ENCODE measurements at places on chromosomes 12 and 14.

DNA sequence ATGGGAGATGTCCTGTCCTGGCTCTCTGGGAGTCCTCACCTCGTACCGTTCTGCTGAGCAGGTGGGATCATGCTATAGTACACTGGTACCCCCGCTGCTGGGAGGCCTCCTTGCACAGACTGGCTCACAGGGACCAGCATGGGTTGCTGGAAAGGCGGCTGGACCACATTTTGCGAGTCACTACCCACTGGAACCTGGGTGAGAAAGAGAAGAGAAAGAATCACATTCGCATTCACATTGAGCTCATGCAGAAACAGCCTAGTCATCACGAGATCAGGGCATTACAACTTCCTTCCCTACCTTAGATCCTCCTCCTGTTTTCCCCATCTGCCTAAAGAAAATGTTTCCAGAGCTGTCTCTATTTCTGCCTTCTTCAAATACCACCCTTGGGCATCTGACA, 17.3 kb upstream of the STAC3 start:
- no peak for DNase-seq

- no peak for DNase-seq
These were observed 5.0 kb upstream of the EP400 start for GRCh38 chr12:131944601-131945251.

GRCh38 chr12:66537876-66538275, 141.0 kb downstream of the GRIP1 start:
- DNase-seq, result no peak

- no peak for DNase-seq
These were observed 23.2 kb upstream of the BDKRB2 start for GRCh38 chr14:96181186-96182056.

- no peak for DNase-seq
These were observed 21.2 kb downstream of the DERA start for GRCh38 chr12:15932327-15932726.

GRCh38 chr12:108414021-108414420, 74.9 kb upstream of the CMKLR1 start:
- DNase-seq, result no peak

DNA sequence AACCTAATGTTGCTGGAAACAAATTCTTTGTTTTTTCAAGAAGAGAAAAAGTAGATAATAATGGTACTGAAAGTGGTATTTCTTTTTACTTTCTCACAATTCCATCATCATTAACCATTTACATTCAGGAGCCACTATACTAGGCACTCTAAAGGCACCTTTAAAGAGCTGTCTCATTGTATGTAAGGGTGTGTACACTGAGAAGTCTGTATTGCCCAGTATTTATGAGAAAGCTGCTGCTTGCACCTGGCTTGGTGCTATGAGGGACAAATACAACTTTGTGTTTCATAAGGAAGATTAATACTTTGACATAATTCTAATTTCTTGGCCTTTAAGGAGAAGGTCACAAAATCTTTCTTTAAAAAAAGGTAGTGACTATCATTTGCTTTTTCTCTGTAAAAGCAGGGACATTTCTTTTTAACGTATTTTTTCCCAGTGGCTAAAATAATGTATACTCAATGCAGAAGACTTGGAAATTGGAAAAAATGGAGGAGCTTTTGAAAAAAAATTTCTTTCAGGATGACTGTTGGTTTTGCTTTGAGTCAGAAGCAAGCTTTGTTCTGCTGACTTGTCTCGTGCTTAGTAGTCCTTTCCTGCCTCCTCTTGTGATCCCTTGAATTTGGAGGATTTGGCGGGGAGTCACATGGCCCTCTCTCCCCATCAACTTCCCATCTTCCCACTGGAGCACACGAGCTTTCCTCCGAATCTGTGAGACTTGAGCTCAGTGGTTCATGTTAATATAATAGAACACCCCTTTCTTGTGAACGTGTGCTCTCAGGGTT, 50.1 kb downstream of the RASSF3 start:
- DNase-seq, result no peak

DNA sequence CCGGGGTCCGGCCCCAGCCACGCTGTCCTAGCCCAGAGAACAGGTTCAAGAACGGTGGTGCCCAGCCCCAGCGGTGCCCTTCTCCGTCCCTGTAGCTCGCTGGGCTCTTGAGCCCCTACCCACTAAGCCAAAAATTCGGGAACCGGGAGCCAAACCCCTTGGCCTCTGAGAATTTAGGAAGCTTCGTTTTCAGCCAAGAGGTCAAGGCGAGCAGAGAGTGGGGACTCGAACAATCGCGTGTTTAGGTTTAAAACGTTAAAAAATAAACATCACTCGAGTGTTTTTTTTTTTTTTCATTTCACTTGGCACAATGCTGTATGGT, 6.2 kb downstream of the SIX1 start:
- DNase-seq, result no peak

DNA sequence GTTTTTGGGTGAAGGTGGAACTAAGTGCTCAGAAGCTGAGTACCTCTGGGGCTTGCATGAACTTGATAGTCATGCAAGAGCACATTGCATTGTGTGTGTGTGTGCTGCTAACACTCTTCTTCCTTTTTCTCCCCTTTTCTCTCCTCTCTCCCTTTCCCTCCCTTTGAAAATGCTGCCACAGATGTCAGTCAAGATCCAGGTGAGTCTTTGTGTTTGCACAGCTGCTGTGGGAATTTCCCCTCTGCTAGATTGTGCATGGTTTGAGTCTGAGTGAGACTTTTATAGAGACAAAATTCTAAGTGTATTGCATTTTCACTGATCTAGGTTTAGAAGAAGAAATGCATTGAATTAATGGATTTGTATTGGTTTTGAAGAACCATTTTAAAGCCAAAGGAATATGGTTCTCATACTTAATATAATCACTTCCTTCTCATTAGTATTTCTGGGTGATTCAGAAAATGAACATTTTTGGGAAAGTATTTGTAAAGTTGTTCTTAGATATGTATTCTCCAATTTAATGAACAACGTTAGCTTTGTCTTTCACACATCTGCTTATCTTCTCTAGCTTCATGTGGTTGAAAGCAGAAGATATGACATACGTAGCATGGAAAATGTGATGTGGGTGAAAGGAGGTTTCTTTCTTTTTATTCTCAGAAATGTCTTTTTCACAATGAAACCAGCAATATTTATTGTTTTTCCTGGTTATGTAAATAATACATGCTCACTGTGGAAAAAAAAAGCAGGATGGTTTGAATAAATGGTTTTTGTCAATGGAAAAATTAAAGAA, 108.5 kb downstream of the NRXN3 start:
- no peak for DNase-seq

DNA sequence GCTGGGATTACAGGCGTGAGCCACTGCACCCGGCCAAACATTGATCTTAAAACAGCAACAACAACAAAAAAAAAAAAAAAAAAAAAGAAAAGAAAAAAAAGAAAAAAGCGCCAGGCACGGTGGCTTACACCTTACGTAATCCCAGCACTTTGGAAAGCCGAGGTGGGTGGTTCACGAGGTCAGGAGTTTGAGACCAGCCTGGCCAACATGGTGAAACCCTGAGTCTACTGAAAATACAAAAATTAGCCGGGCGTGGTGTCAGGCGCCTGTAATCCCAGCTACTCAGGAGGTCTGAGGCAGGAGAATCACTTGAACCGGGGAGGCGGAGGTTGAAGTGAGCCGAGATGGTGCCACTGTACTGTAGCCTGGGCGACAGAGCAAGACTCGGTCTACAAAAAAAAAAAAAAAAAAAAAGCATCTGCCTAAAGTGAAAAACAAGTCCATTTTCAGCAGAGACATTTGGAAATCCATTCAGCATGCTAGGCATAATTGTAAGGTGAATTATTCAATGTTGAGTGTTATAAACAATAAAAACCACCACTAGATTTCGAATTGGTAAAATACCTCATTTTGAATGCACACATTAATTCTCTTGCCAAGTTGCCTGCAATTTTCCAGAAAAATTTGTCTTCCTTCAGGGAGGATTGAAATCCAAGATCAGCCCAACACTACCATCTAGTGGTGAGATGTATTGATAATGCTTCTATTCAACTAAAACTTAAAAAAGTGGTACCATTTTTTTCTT, 8.0 kb upstream of the CERS5 start:
- DNase-seq, result peak; percentile 29

DNA sequence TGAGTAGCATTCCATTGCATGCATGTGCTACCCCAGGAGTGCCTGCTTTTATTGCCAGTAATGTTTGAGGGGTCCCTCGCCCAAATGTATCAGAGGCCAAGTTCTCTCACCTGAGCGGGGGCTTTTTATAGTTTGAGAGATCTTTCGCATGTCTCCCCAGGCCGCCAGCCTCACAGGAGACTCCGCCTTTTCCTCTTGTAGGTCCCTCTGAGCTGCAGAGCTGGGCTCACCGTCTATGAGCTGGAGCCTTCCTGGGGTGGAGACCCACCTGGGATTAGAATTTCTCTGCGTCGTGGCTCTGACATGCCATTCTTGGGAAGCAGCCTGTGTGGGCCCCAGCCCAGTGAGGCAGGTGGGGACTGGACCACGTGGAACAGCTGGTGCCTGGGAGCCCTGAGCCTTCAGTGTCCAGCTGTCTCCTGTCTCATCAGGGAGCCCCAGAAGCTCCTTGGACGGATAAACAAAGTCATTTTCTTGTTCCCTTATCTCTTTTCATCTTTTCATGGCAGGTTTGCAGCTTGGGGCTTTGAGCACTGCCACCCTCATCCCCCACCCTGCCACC, 261.7 kb upstream of the CRY1 start:
- no peak for DNase-seq

DNA sequence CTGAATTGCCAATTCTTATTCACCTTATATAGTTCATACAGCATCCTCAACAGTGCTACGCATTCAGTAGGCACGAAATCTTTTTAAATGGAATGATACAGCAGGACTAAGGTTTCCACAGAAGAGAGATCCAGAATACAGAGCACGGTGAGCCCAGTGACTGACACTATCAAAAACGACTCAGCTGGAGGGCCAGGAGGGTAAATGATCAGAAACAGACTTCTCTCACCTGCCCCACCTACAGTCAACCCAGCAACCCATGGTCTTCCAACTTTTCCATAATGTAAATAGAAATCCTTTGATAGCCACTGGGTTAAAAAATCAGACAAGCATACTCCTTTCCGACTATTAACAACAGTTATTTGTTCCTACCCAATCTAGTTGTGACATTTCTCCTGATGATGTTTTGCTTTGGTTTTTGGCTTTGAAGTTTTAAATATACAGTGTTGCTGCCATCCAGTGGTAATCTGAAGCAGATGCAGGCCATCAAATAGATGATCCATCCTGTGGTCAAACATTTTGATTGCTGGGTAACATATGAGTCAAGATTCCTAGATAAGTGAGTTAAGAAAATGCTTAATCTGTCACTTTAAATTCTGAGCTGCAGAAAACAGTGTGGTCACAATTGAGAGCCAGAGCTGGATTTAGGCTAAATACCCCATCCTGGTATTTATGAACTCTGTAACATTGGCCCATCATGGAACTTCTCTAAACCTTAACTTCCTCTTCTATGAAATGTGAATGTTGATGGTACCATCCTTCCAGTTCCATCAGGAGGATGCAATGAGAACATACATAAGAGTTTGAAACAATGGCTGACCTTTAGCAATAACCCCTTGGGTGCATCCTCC, 42.0 kb downstream of the GPHB5 start:
- DNase-seq, result peak; percentile 66

GRCh38 chr12:46217541-46218321, 51.1 kb downstream of the SLC38A1 start:
- DNase-seq, result no peak

- no peak for DNase-seq
These were observed 33.7 kb upstream of the GNPNAT1 start for GRCh38 chr14:52825085-52825484.

- no peak for DNase-seq
These were observed 189.9 kb upstream of the CNTN1 start for GRCh38 chr12:40502322-40502721.

DNA sequence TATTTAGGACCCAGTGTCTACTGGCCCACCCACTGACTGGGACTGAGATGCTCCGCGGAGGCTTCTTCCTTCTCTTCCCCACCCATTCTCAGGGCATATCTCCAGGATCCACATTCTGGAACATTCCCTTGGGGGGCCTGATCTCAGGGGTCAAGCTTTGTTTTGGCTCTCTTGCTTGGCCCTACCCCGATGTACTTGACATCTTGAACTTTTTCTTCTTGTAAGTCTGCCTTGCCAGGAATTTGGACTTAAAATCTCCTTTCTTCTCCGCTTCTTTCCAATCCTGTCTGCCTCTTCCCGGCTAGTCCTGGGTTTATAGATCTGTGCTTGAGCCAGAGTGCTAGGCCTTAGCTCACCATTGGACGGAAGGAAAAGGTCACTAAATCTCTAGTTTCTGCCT, 22.1 kb downstream of the DACT1 start:
- DNase-seq, result no peak

- peak; percentile 81 for DNase-seq
These were observed 76.1 kb downstream of the ALG10B start for GRCh38 chr12:38392554-38393144.

GRCh38 chr12:27964123-27964522, 8.4 kb downstream of the PTHLH start:
- no peak for DNase-seq

- peak; percentile 26 for DNase-seq
These were observed 8.8 kb downstream of the ALDH2 start for GRCh38 chr12:111775205-111776193.

DNA sequence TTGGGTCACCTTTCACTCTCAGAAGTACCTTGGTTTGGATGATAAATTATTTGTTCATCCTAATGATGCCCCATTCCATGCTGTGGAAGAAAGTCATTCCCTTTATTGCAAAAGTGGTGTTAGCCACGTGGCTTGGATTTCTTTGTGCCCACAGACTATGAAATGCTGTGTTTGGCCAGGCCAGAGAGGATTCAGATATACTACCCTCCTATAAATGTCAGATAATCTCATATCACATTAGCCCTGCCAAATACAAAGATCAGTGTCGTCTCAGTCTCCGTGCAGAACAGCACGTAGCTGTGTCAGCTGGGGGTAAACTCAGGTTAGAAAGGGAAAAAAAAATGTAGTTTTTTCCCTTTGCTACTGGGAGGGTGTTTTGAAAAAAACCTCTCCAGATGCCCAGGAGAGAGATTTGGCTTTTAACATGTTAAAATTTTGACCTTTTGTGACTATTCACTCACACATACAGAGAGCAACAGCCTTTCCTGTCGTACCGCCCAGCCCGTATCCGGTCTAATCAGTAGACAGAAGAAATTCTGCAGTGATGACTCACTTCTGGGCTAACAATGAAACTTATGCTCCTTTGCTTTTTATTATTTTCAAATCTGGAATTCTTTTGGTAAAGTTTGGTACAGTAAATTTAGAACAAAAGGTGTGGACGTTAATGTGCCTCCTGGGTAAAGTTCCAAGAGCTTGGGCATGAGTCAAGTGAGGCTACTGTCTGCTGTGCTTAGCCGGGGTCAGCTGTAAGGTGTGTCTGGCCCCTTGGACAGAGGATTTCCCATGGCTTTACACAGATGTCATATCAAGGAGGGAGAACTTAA, 8.5 kb upstream of the PTPRB start:
- peak; percentile 86 for DNase-seq

- no peak for DNase-seq
These were observed 92.9 kb downstream of the KSR2 start for GRCh38 chr12:117875744-117876435.

DNA sequence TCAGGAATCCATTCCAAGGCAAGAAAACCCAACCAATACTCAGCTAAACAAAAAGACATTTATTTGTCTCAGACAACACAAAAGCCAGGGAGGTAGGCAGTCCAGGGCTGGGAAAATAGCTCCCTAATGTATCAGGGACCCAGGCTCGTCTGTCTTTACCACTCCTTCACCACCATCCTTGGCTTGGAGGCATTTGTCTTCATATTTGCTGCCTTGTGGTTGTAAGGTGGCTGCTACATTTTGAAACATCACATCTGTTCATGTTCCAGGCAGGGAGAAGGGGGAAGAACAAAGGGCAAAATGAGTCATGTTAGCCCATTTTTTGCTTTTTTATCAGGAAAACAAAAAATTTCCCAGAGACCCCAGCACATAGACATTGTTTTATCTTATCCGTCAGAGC, 44.8 kb upstream of the PCED1B start:
- DNase-seq, result no peak

All from RWPE1 (cell line).